ENCODE measurements at places on chromosomes 2 and 18.

DNA sequence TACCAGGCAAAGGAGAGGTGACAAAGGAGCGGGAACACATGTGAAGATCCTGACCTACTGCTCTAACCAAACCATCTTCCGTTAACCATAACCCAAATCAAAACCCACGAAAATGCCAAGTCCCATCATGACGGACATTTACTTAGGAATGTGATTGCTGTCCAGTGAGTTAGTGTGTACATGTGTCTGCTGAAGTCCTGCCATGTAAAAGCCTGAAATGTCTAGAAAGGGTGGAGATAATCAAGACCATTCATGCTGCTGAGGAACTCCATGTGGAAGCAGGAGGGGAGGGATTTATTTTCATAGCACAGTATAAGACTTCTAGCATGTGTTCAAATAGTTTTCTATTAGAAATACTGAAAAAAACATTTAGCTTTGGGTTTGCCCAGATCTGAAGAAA is 137.0 kb upstream of the BOD1L2 start:
- DNase-seq, result no peak

DNA sequence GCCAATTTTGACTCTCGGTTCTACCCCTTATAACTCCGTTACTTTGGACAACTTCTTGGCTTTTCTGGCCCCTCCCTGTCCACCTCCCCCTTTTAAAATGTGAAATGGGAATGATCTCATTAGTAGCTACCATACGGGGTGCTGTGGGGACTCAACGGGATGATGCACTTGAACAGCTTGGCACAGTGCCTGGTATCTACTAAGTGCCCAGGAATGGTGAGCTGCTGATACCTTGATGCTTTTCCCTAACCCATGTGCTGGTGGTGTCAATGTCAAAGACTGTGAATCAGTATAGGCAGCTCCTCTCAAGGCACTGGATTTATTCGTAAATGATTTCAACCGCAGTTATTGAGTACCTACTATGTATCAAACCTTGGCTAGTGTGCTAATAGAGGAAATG is 204.2 kb downstream of the LOXHD1 start:
- no peak for DNase-seq

- DNase-seq, result no peak
Observed at GRCh38 chr2:120831891-120832290, 96.2 kb downstream of the GLI2 start.

GRCh38 chr2:131400849-131401248 is 36.9 kb upstream of the RAB6D start:
- DNase-seq, result no peak

GRCh38 chr2:23690421-23691105 is 236.4 kb downstream of the ATAD2B start:
- DNase-seq, result no peak

- DNase-seq, result no peak
Observed at GRCh38 chr2:16625759-16626158, 39.9 kb downstream of the CYRIA start.

- DNase-seq, result no peak
Observed at GRCh38 chr2:217875138-217875537, 127.7 kb downstream of the TNS1 start.

DNA sequence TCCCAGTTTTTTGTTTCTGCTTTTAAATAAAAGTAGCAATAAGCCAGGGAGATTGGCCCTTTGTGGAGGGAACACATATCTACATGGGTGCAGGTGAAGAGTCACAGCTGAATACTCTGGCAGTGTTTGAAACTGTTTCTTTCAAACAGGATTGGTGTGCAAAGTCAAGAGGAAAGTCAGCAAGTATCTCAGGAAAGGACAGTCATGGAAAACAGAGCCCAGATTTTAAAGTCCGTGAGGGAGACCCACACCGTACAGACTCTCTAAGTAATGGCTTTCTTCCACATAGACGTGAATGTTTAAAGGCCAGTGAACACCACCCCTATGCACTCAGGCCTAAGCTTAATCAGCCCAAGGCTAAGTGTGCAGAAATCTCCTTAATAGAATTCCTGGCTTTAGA is 95.3 kb downstream of the GFPT1 start:
- DNase-seq, result no peak

GRCh38 chr18:35646449-35646848 is 64.9 kb downstream of the GALNT1 start:
- no peak for DNase-seq

- no peak for DNase-seq
Observed at GRCh38 chr2:221831051-221831450, 258.9 kb upstream of the EPHA4 start.

DNA sequence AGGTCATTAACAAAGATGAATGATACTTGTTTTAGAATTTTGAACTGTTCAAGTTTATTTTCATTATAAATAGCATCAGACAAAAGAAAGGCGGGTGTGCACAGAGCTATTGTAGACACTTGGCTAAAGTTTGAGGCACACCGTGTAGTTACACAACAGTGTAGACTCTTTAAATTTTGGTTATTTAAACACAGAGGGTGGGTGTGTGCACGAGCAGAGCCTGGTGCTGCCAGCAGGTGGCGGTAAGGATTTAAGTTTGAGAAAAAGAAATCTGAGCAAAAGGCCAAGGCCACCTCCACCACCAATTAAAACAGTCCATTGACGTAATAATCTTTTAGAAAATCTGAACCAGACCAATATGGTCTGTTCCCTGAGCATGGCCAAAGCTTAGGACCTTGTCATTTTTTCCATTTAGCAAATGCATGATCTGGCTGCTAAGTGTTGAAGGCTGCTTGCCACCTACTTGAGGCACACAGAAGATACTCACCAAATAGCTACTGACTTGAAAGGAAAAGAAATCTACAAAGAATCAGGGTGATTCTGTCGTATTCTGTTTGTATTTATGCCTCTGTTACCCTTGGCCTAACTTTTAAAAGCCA is 14.3 kb downstream of the COPS7B start:
- DNase-seq, result peak; percentile 54

GRCh38 chr2:62045017-62045543 is 139.6 kb downstream of the COMMD1 start:
- DNase-seq, result no peak

DNA sequence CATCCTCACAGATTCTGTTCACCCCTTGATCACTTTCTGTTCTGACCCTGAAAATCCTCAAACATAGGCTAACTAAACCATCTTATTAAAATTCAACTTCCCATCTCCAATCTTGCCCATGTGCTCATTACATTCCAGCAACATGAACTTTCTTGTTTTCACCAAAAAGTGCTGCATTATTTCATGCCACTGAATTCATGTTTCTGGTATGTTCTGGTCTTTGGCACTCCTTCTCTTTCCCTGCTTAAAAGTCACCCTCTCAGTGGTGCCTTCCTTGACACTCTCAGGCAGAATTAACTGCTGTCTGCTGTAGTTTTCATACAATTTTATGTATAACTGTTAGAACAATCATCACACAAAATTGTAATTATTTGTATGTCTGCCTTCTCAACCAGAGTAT is 247.7 kb upstream of the RBMS1 start:
- DNase-seq, result no peak

DNA sequence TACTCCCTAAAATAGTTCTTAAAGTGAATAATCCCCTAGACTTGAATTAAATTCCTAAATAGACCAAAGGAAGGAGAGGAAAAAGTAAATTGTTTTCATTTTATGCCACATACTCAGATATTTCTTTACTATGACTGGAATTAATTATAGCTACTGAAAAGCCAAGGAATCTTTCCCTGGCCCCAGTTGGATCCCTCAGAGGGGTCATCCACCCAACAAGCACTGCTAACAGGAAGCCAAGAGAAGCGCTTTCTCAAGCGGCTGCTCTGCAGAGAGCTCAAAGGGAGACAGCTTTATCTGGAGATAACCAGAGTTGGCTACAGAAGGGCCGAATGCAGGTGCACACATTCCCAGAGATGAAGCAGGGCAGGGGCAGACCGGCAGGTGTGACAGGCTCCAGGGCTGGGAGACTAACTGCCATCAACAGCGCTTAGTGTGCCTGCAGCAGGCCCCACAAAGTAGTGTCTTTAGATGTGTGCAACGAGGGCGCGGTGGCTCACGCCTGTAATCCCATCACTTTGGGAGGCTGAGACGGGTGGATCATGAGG is 51.1 kb downstream of the POLR1A start:
- no peak for DNase-seq

- DNase-seq, result no peak
Observed at GRCh38 chr18:77165503-77166188, 33.1 kb upstream of the MBP start.

DNA sequence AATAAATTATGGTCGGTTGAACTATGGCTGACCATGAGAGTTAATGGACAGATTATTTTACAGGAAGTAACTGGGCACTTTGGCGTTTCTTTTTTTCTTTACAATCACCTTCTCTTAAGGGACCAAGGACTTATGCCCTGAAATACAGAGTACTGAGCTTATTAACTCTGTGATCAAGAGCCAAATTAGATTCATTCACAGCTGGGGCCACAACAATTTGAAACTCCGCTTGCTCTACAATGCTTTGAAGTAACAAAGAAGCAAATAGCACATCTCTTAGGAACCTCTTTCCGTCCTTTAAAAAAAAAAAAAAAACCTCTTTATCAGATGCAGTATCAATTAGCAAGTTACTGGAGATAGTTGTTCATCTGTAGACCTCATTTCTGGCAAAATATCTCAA is 112.0 kb downstream of the LYPD6 start:
- DNase-seq, result no peak

DNA sequence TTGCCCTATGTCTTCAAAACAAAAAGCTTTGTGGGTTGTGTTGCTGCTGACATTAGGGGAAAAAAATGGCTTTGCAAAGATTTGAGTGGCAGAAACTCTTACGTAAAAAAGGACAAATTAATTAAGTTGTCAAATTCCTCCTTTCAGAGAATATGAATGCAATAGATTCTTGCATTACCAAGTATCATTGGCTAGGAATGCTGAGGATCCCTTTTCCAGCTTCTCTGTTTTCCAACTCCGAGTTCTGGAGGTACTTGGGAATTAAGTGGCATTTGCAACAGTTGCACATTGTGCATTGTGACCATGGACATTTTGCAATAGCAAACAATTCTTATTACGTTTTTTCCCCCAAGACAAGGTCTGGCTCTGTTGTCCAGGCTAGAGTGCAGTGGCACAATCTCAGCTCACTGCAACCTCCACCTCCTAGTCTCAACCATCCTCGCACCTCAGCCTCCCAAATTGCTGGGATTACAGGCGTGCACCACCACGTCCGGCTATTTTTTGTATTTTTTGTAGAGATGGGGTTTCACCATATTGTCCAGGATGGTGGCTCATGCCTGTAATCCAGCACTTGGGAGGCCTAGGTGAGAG is 29.9 kb upstream of the PPP1CB start:
- no peak for DNase-seq

- DNase-seq, result no peak
Observed at GRCh38 chr2:146229508-146230155, 1615.2 kb upstream of the ACVR2A start.

DNA sequence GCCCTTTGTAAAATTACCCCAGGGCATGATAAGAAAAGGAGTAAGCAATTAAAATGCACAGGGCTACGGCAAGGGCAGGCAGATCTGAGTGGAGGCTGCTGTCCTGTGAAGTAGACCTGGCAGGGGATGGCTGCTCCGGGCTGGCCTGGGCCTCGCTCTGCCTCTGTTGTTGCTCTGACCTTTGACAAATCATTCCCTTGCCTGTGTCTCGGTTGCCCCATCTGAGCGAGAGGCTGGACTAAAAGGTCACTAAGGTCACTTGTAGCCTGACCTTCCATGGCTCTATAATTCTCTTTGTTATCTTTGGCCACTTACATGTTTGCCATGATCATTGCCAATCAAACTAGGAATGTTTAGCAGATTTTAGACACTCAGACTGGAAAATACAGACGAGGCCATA is 118.1 kb downstream of the KLHL29 start:
- DNase-seq, result no peak

- DNase-seq, result no peak
Observed at GRCh38 chr2:70981866-70982810, 3.7 kb downstream of the ANKRD53 start.

GRCh38 chr2:21422724-21423522 is 299.2 kb downstream of the TDRD15 start:
- no peak for DNase-seq

DNA sequence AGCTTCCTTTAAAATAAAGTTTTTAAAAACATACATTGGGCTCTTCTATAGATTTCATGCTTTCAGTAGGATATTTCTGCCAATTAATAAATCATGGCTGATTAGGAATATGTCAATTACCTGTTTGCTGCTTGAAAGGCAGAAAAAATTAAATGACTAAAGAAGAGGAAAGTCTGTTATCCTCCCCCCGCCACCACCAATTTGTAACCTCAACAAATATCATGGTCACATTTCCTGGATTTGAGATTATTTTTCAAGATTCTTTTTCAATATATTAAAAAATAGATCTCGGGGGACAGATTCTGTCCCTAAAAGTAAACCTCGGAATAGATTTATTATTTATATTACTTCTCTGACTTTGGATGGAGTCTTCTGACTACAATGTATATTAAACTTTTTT is 125.9 kb downstream of the ARHGAP15 start:
- DNase-seq, result no peak

DNA sequence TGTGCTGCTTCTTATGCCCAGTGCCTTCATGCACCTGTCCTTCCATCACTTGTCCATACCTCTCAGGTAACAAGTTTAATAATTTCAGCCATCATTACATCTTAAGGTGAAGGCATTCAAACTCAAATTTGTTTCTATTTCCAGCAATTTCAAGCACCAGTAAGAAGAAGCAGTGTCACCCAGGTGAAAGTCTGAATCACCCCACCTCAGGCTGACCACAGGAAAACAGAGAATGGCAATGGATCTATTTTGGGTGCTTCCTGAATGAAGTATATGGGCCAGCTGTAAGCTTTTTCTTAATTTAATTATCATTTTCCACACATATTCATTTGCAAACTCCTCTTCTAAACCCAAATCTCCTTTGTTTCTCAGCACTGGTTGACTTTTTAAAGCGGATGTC is 372.7 kb upstream of the SOX11 start:
- DNase-seq, result no peak

GRCh38 chr2:10554961-10555809 is 107.1 kb upstream of the ODC1 start:
- no peak for DNase-seq

DNA sequence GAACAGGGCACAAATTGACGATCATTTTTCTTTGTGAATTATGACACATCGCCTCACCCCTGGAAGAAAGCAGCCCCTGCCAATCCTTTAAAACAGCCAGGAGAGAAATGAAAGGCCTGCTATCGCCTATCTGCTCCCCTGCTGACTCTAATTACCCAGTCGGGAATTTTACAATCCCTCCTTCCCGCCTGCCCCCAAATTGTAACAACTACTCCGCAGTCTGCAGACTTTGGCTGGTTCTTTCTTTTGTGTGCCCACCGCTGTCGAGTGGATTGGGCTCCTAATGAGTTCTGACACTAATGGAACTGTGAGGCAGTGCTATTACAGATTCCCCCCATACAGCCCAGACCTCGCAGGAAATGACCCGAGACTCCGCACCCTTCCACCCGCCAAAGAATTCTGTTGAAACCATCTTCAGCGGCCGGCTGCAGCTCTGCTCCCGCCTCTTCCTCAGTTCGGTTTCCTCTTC is 281.2 kb upstream of the PARD3B start:
- no peak for DNase-seq

- peak; percentile 42 for DNase-seq
Observed at GRCh38 chr2:222318712-222319585, 20.2 kb upstream of the PAX3 start.

- DNase-seq, result no peak
Observed at GRCh38 chr2:122704109-122704563, 948.7 kb downstream of the TSN start.

All from activated naive CD4-positive, alpha-beta T cell treated with anti-CD3 and anti-CD28 coated beads, Interleukin-2, amount 50 U/mL, for 72 hours (primary cell).